ENCODE measurements at places on chromosomes 5 and 9.

DNA sequence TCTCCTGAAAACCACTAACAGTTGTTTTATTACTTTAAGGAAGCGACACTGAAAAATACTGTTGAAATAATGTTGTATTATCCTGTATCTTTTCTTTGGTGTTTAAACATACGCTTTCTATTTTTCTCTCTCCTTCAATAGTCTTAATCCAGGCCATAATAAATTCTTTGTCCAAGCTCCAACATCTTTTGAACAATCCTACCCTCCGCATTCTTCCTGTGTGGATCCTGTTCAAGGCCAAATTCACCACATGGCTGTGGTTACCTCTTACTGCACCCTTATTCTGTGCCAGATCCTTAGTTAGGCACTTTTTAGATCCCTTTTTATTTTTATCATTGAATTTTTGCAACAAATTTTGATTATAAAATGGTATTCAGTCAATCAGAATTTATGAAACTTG is 1691.5 kb downstream of the MAT2B start:
- DNase-seq = no peak

DNA sequence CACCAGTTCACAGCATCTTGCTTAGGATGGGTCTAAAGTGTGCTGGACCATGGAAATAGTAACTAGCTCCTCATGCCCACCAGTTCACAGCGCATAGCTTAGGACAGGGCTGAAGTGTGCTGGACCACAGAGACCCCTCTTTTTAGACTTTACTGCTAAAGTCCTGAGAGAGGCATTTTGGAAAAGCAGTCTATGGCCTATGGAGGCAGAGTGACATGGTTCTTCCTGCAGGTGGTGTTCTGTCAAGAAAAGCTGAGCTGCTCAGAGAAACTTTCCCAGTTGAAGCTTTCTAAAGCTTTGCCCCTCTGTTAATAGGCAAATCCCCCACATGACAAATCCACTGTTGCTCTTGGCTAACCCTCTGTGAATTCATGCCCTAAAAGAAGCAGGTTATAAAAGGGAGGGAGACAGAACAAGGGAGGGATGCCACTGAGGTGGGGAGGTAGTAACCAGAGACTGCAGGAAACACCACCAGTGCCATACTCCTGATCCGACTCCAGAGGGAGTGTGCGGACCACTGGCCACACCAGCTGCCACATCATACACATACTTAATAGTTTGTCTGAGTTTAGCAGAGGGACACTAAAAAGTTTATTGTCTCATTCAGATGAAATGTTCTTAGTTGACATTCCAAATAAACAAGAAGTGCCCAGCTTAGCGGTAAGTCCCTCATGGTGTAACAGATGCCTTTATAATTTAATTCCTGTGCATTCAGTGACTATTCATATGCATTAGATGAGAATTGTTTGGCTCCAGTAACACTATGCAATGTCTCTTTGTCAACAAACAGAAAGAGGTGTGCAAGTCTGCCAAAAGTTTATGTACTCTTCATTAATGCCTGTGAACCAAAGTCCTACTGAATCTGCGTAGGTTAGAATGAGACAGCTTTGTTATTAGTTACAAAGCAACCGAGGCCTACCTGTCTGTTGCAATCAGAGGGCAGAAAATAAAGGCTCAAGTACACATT is 236.2 kb upstream of the NFIL3 start:
- DNase-seq = no peak

DNA sequence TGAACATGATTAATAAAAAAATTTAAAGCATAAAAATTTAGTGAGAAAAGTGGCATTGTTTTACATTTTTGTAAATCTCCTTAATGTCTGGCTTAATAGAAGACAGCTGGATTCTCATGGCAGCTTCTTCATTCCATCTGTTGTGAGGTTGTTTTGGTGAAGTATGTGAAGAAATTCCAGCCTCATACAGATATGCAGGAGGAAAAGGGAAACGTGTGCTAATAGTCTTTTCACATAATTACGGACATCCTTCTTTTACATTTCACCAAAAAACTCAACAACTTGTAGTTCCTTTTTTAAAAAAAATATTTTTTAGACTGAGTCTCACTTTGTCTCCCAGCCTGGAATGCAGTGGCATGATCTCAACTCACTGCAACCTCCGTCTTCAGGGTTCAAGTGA is 46.9 kb downstream of the HACD4 start:
- DNase-seq = no peak

- no peak for DNase-seq
Observed at GRCh38 chr5:169260896-169261569, 39.9 kb downstream of the SLIT3 start.

DNA sequence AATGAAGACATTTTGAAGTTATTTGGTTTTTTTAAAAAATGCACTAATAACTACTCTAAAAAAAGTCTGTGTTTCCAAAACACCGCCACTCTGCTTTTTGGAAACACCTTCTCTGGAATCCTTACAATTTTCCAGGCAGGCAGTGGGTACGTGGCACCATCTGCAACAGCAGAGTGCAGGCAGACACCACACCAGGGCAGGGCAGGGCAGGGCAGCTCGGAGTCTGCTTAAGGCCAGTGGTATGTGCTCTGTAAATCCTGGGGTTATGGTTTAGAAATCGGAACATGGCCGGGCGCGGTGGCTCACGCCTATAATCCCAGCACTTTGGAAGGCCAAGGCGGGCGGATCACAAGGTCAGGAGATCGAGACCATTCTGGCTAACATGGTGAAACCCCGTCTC is 97.6 kb downstream of the TLE1 start:
- DNase-seq = no peak

DNA sequence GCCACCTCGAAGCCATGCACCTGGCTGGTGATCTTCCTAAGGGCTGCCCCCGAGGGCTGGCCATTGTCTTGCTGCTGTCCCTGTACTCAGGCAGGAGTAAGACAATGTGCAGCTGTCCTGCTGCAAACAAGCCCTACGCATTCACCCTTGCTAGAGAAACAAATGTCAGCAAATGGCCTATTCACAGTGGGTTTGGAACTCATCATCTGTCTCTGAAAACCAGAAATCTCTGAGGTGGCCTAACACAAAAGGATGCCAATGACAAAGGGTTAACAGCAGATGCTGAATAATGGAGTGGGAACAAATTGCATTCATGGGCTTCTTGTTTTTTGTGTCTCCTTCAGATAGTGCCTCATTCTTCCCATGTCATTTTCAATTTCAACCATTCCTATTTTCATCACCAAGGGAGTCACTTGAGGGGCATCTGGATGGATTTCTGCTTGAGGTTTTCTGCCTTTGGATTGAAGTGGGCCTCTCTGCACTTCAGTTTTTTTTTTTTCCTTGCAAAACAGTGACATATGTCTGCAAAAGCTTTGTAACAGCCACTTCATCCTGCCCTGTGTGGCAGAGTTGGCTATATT is 261.6 kb upstream of the VLDLR start:
- no peak for DNase-seq

DNA sequence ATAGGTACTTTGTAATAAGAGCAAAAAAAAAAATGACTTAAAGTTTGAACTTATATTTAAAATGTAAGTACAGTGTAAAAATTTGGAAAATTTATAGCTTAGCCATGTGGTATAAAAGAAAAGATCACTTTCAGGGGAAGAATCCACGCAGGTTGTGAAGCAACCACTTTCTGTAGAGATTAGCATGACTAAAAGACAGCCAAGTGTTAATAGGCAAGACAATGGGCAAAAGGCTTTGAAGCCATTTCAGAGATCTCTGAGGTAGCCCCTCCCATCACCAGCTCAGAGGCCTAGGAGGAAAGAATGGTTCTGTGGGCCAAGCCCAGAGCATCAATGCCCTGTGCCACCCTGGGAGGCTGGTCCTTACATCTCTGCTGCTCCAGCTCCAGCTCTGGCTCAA is 346.3 kb upstream of the CHD1 start:
- DNase-seq = no peak

DNA sequence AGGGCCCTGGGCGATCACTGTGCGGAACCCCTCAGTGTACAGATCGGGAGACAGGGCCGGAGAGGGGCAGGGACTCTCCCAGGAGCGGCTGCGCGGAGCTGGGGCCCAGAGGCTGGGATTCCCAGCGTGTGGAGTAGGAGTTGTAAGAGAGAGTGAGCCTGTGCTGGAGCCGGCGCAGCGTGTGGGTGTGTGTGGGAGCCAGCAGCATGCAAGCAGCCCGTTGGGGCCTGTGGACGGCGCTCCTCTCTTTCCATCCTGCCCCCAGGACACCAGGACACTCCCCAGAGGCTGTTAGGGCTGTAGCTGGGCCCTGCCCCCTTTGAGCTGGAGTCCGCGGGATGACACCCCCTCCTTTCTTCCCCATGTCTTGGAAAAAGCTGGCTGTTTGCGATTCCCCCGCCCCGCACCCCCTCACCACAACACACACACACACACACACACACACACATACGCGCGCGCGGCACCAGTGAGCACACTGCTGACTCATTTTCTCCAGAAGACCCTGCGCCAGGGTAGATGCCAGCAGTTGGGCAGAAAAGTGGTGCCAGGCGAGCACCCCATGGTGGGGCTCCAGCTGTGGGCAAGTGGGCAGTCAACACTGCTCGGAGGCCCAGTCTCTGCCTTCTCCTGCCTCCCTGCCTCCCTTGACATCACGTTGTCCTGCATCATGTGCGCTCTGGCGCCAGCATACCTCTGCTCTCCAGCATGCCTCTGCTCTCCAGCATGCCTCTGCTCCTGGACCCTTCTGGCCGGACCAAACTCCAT is 1.5 kb downstream of the COL27A1 start:
- no peak for DNase-seq

GRCh38 chr9:135693771-135694170 is 5.5 kb downstream of the SOHLH1 start:
- no peak for DNase-seq

- no peak for DNase-seq
Observed at GRCh38 chr5:180367991-180368390, 14.9 kb upstream of the GFPT2 start.

DNA sequence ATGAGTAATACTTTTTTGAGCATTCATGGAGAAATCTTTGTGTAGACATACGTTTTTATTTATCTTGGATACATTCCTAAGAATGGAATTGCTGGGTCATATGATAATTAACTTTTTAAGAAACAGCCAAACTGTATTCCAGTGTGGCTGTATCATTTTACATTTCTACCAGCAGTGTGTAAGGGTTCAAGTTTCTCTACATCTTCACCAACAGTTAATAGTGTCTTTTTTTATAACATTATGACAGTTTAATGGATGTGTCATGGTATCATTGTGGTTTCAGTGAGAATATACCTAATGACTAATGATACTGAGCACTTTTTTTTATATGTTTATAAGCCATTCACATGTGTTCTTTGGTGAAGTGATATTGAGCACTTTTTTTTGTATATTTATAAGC is 52.4 kb downstream of the NIPBL start:
- no peak for DNase-seq

DNA sequence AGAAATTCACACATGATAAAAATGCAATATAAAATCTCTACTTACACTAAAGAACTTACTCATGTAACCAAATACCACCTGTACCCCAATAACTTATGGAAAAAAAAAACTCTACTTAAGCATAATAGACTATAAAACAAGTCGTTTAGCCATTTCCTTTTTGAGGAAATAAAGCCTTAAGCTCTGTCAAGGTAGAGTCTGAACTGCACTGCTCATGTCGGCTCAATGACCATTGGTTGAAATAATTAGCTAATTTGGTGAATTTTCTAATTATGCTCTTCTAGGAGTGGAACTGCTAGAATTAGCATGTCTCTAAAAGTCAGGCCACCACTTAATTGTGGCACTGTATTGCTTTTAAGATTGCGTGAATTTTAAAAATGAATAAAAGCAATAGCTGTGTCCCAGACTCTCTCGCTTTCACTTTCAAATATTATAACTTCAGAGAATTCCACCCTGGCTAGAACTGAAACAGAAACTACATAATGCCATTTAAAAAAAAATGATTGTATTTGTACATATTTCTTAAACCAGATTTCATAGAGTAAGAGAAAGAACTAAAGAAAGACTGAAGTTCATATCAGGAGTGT is 113.0 kb upstream of the PCA3 start:
- DNase-seq = no peak

- no peak for DNase-seq
Observed at GRCh38 chr5:160475864-160476438, 54.3 kb downstream of the PTTG1 start.

DNA sequence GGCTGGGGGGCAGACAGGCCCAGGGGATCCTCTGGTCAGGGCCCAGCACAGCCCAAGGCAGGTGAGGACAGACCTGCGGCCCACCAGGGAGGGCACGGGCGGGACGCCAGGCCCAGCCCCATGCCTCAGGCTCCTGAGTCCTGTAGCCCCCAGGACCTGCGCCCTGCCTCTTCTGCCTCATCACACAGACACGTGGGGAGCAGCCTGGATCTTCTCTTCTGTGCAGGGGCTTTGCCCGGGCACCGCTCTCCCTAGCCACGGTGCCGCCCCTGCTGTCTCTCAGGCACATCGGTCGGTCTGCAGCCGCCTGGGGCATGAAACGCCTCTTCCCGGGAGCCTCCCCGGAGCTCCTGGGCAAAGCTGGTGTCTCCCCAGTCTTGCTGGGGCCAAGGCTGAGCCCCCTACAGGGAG is 40.2 kb upstream of the EGFL7 start:
- no peak for DNase-seq

DNA sequence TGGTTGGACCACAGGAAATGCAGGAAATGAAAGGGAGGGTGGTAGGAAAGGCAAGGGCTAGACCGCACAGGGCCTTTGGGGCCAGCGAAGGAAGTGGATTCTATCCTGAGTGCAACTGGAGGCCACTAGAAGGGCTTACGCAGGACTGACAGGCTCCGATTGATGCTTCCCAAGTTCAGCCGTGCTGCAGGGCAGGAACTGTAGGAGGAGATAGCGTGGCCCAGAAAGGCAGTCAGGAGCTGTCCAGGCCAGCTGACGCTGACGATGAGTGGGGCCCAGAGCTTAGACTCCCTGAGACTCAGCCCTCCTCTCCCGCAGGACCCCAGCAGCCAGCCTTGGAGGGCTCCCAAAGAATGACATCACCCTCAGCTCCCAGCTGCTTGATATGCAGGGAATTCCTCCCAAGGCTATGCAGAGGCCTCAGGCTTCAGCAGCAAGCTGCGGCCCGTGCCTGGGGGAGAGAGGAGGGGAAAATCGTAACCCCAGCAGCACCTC is 48.8 kb downstream of the KCNIP1 start:
- no peak for DNase-seq

DNA sequence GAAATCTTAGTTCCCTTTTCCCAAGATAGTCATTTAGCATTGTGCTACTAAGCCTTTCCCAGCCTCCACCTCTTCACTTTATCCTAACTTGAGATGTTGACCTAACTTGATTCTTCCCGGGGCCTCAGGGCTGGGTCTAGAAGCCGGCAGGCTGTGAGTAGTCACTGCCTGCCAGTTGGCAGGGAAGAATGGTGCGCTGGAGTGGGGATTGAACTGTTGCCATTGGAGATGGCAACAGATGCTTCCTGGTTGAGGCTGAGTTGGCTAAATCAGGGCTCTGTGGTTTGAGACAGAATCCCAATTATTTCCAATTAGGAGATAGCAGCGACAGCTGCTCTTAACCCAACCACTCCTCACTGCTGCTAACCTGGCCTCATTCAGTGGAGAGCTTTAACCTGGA is 343.1 kb downstream of the BRINP1 start:
- no peak for DNase-seq

- DNase-seq = no peak
Observed at GRCh38 chr9:85061969-85062368, 392.4 kb downstream of the NTRK2 start.
